ENCODE measurements at places on chromosomes 7 and 10.

DNA sequence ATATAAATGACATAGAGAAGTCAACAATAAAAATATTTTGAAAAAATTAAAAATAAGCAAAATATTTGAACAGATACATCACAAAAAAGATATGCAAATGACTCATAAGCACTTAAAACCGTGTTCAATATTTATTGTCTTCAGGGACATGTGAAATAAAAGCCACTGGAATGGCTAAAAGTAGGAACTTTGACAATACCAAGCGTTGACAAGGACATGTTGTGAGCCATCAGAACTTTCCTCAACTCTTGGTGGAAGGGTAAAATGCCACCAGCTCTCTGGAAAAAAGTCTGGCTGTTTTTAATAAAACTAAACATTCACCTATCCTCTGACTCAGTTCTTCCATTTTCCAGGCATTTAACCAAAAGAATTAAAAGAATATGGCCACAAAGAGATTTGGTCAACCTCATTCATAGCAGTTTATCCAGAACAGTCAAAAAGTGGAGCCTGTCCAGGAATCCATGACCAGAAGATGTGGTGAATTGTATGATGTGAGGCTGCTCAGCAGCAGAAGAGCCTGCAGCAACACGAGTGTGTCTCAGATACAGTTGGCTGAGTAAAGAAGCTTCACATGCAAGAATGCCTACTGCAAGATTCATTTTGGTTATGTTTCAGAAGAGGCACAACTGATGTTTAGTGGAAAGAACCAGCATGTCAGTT lies 7.1 kb upstream of the KLF6 start:
- no peak for DNase-seq

DNA sequence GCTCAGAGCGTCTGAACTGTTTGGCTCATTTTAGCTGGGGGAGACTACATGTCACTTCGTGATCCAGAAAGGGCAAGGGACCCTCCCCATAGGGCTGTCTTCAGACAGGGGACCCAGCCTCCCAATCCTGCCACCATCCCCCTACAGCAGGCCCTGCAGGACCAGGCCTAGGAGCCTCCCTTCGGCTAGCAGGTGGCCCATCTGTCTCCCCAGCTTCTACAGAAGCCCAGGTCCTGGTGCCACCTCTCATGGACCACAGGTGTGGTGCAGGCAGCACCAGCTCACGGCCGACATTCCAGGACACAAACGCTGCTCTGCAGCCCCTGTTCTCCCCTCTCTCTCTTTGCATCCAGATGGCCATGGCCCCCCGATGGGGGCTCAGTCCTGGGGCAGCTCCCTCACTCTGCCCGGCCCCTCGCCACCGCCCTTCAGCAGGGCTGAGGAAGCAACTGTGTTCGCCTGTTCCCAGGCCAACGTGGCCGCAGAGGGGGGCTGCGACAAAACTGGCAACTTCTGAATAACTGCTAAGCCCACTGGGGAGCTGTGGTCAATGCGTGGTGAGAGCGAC lies 10.3 kb downstream of the TECPR1 start:
- DNase-seq = no peak

DNA sequence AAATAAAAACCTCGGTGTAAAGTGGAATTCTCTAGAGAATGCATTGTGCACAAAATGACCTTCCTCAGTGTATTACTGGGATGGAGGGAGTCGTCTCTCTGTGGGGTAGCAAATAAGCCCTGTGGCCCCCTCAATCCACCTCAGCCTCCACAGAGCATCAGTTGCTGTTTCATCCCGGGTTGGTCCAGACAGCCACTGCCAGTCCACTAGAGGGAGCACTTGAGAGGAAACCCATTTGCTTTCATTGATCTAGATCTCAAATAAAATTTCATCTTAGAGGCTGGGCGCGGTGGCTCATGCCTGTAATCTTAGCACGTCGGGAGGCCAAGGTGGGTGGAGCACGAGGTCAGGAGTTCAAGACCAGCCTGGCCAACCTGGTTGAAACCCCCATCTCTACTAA lies 1128.7 kb downstream of the CNTNAP2 start:
- peak; percentile 21 for DNase-seq

- DNase-seq = no peak
These were observed 123.8 kb downstream of the ADRA2A start for GRCh38 chr10:111200505-111201186.

DNA sequence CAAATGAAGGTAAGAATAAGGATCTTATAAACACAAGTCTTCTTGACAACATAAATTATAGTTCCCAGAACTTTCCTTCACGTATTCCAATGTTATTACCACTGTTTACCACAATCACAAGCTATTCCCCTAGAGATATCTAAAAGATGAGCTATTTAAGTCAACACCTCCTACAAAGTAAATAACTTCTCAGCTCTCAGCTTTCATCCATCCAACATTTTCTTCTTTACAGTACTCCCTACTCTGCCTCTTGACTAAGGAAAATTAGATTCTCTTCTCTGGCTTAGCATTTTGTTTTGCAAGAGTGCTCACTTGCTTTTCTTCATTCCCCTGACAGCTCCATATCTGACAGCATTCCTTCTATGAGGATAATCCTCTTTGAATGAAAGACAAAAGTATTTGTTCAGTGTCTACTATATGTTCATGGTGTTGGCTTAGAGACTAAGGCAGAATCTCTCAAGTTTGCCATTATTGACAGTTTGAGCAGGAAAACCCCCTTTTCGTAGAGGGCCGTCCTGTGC lies 93.0 kb upstream of the IL6 start:
- DNase-seq = no peak

GRCh38 chr7:33050535-33051318 lies 11.8 kb downstream of the NT5C3A start:
- DNase-seq = no peak

DNA sequence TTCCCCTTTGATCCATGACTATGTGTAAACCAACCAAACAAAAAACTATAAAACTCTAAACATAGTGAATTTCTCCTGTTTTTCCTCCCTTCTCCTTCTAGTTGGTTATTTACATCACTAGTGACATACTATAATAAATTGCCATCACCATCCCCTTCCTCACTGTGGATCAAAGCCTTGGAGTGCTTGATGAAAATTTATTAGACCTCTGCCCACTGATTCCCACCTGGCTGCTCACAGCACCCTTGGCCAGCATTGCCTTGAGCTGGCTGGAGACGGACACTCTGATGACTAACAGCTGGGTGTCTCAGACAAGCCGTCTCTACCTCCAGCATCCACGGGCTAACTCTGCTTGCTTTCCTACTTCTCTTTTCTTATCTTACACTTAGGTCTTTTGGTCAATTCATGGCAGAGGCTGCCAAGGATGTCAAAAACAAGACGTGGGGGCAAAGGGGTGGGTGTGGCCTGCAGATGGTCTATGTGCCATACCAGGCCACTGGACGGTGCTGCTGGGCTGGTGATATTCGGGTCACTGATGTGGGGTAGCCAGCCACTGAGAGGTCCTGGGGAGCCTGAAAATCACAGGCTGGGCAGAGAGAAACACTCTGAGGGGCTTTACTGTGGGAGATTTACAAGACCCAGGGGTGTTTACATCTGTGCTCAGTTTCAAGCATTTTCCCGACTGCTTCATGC lies 207.8 kb downstream of the TAX1BP1 start:
- DNase-seq = no peak

DNA sequence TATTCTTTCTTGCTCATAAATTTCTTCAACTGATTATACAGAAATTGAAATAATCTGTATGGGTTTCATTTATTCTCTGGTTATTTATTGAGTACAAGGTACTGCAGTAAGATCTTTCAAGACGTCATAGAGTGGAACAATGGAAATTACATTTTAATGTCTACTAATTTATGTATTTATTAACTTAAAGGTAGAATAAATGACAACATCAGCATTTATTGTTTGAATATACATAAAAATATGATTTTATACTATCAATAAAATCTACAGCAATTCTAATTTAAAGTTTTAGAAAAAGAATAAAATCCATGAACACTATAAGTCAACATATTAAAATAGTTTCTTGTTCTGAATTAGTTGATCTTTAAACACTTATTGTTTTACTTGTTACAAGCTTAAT lies 158.5 kb downstream of the AGMO start:
- no peak for DNase-seq

GRCh38 chr7:103929901-103930311 lies 59.6 kb downstream of the RELN start:
- no peak for DNase-seq

DNA sequence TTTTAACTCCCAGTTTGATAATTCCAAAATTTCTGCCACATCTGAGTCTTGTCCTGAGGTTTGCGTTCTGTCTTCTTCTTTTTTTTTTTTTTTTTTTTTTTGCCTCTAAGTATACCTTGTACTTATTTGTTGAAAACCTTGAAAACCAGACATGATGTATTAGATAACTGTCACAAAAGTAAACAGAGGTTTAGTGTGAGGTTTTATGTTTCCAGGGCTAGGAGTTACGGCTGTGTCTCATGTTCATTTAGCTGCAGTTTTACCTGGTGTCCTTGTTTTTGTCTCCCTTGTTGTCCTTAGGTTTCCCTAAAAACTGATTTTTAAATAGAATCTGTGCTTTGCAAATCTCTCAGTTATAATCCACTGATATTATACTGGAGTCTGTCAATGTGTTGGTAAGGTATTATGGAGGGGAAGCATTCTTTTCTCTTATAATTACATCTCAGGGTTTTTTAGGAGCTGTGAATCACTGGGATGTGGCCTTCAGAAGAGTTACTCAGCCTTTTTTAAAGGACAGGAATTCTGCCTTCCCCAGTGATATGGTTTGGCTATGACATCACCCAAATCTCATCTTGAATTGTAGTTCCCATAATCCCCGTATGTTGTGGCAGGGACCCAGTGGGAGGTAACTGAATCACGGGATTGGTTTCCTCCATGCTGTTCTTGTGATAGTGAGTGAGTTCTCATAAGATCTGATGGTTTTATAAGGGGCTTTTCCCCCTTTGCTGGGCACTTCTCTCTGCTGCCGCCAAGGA lies 95.0 kb downstream of the CDCA7L start:
- no peak for DNase-seq

DNA sequence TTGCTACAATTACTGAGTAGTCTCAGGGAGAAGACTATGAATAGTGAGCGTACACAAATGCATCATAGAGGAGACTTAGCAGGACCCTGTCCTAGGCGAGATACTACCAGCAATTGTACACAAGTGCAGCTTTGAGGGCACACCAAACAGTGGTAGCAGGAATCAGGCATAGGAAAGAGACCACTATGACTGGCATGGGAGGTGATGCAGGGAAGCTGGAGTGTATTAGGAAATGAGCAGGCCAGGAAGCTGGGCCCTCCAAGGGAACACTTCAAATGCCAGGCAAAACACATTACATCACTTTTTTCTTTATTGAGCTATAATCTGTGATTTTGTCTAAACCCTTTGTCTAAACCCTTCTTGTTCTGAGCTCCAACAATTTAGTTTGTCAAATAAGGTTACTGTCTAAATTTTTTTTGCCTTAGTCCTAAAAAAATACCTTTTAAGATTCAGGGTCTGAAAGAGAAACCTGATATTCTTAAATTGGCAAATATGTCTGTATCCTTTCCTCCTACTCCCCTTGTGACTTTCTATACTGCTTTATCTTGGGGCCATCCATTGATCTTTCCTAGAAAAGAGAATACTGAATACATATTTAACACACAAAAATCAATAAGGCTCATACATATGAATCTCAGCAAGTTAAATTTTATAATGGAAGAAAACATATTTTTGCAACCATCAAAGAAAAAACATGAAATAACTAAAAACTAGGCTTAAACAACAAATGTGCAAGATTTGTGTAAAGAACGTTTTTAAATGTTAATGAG lies 193.8 kb upstream of the PHYHIPL start:
- DNase-seq = no peak

GRCh38 chr7:142557971-142558582 lies 191.2 kb upstream of the PRSS1 start:
- DNase-seq = peak; percentile 46

GRCh38 chr7:78264105-78264504 lies 465.5 kb downstream of the PHTF2 start:
- DNase-seq = no peak

DNA sequence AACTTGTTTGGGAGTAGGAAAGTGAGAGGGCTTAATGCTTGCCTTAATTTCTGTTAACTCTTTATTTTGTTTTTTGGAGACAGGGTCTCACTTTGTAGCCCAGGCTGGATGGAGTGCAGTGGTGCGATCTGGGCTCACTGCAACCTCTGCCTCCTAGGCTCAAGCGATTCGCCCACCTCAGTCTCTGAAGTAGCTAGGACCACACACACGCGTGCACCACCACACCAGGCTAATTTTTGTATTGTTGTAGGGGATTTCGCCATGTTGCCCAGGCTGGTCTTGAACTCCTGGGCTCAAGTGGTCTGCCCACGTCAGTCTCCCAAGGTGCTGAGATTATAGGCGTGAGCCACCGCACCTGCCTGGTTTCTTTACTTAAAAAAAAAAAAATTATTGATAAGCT lies 1.9 kb downstream of the PPP2R2D start:
- no peak for DNase-seq

DNA sequence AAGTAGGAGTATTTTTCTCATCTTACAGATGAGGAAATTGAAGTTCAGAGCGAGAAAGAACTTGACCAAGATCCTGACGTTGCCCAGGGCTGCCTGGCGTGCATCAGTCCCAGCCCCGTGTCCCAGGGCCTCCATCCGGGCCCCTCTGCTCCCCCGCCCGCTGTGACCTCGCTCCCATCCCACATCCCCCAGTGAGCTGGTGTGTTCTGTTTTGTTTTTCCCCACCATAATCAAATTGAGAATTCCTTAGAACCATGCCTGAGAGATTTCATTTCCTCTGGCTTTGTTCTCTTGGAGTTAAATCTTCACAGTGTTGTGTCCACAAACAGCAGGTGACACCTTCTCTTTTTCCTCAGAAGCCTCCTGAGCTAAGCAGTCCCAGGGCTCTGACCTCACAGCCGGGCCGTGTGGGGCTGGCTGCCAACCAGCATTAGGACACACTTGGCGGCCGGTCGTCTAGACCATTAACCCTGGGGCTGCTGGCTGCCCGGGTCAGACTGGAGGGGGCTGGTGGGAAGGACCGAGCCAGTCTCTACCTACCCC lies 44.3 kb downstream of the PFKP start:
- no peak for DNase-seq

GRCh38 chr10:80184291-80184690 lies 21.0 kb downstream of the ANXA11 start:
- no peak for DNase-seq

Measured in stimulated activated CD4-positive, alpha-beta T cell treated with anti-CD3 and anti-CD28 coated beads, Interleukin-1b, Interleukin-23, amount 100 ng/mL, for 48 hours (primary cell).